ENCODE measurements at places on chromosomes 16 and 17. TPM values are rescaled to one million over a fixed set of nuclear protein-coding genes. Genes with fewer than 3 reads are reported as not detected.

The DNAAF1 gene
- 0.19 TPM for total RNA-seq

The HASPIN gene
- 14.0 TPM for total RNA-seq

The SYNGR3 gene
- 8.3 TPM for total RNA-seq

The SMIM5 gene
- 0.74 TPM for total RNA-seq

The CYGB gene
- total RNA-seq = 1.4 TPM

The AIPL1 gene
- total RNA-seq = not detected

The TBC1D28 gene
- not detected for total RNA-seq

The MYH1 gene
- total RNA-seq = not detected

The KRT28 gene
- total RNA-seq = not detected

The KRT33B gene
- not detected for total RNA-seq

The ABCA8 gene
- total RNA-seq = 0.40 TPM

The C1QTNF1 gene
- total RNA-seq = 38.9 TPM

The ST6GALNAC2 gene
- total RNA-seq = 0.98 TPM

The HEATR9 gene
- not detected for total RNA-seq

The ZG16B gene
- total RNA-seq = 0.54 TPM

The KRTAP4-1 gene
- not detected for total RNA-seq

The CBFB gene
- 53.0 TPM for total RNA-seq

The MYO15B gene
- 47.8 TPM for total RNA-seq

The AXIN1 gene
- 36.6 TPM for total RNA-seq

The OR1F1 gene
- 0.76 TPM for total RNA-seq

The TNS4 gene
- total RNA-seq = 179 TPM

The SYT17 gene
- total RNA-seq = 13.6 TPM

The AXIN2 gene
- total RNA-seq = 0.83 TPM

The PPL gene
- total RNA-seq = 4.8 TPM

The TEX19 gene
- total RNA-seq = 0.41 TPM

The SLX1A gene
- total RNA-seq = 26.5 TPM

The RBFOX1 gene
- total RNA-seq = not detected

The LHX1 gene
- total RNA-seq = 1.6 TPM

The NPIPA2 gene
- 2.0 TPM for total RNA-seq

The ABCC3 gene
- total RNA-seq = 97.9 TPM

The GAST gene
- total RNA-seq = not detected

The DOC2A gene
- 0.88 TPM for total RNA-seq

The ARL17B gene
- 10.1 TPM for total RNA-seq

The ACSM2A gene
- not detected for total RNA-seq

The HOXB1 gene
- not detected for total RNA-seq

The ACACA gene
- total RNA-seq = 52.1 TPM
